ENCODE measurements at places on chromosomes 12 and 14.
A peak's percentile ranks its signal among the peaks of the same experiment; 100 is the strongest.

DNA sequence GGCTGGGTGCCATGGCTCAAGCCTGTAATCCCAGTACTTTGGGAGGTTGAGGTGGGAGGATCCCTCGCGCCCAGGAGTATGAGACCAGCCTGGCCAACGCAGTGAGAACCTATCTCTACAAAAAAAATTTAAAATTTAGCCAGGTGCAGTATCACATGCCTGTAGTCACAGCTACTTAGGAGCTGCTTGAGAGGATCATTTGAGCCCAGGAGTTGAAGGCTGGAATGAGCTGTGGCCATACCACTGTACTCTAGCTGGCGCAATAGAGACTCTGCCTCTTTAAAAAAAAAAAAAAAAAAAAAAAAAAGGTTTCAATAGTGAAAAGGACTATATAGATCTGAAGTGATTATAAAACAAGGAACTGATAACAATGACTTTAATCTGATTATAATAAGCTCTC, 13.5 kb downstream of the PSMA3 start:
- ATAC-seq = no peak

- ATAC-seq = no peak
Measured at GRCh38 chr14:61841145-61841544, 78.9 kb downstream of the SNAPC1 start.

- no peak for ATAC-seq
Measured at GRCh38 chr12:104319918-104320626, 16.5 kb downstream of the EID3 start.

DNA sequence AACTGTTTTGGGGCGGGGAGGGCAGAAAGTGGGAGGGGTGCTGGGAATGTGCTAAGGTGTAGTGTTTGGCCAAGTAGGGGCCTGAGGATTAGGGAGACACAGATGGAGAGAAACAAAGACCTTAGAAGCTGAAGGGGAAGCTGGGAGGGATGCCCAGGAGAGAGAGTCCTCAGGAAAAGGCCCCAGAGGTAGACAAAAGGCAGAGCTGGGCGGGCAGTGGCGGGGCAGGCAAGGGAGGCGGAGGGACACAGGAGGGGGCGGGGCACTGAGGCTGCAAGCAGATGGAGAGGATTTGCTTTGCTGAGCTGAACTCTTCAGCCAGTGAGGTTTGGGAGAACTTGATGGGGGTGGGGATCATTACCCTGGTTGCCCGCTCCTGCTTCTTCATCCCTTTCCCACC, 2.8 kb downstream of the PTMS start:
- ATAC-seq = no peak

- peak; percentile 94 for ATAC-seq
Measured at GRCh38 chr14:93959239-93960107, 16.9 kb downstream of the ASB2 start.

DNA sequence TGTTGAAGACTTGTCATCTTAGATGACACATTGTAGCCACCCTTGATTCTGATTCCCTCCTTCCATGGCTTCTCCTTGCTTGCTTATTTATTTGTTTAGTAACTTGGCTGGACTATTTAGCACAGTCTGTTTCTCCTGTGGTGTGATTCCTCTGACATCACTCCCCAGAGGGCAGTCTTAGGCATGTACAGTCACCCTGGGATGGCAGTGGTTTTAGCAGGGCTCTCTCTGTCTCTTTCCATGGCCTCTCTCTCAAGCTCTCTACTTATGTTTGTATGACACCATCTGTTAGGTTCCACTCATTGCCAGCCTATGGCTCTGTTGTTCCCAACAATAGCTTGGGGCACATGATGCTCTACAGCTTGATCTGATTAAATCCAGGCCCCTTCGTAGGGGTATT, 158.3 kb downstream of the ADGRD1 start:
- peak; percentile 28 for ATAC-seq

GRCh38 chr12:69846976-69847375, 21.9 kb downstream of the MYRFL start:
- ATAC-seq = no peak

- ATAC-seq = no peak
Measured at GRCh38 chr14:64815257-64815656, 64.5 kb downstream of the SPTB start.

DNA sequence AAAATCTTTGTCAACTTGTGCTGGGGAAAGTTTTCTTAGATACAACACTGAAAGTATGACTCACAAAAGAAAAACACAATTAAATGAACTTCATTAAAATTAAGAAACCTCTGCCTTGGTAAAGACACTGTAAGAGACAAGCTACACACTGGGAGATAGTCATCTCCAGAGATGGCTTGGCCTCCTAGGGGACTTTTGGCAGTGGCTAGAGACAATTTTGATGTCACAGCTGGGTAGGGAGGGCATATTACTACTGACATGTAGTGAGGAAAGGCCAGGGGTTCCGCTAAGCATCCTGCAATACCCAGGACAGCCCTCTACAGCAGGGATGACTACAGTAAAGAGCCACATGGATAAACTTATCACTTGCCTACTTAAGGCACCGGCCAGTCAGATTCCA, 8.7 kb upstream of the RNASE4 start:
- ATAC-seq = no peak

DNA sequence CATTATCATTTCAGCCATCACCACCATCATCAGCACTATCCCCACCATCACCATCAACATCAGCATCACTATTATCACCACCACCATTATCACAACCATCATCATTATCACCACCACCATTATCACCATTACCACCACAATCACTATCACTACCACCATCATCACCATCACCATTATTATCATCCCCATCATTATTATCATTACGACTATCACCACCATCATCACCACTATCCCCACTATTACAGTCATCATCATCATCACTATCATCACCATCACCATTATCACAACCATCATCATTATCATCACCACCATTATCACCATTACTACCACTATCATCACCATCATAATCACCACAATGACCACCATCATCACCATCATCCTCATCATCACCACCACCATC, 50.4 kb upstream of the CMKLR1 start:
- ATAC-seq = no peak

- peak; percentile 91 for ATAC-seq
Measured at GRCh38 chr14:75222208-75222701, 45.8 kb upstream of the TMED10 start.

GRCh38 chr12:90974286-90974685, 19.3 kb upstream of the CCER1 start:
- ATAC-seq = no peak

GRCh38 chr14:61238611-61239245, 42.4 kb downstream of the TMEM30B start:
- no peak for ATAC-seq

GRCh38 chr12:107465625-107466024, 220.0 kb upstream of the PWP1 start:
- ATAC-seq = no peak

- ATAC-seq = peak; percentile 87
Measured at GRCh38 chr14:71701990-71702389, 230.2 kb upstream of the RGS6 start.

GRCh38 chr12:63070709-63071108, 80.3 kb downstream of the AVPR1A start:
- ATAC-seq = no peak

- no peak for ATAC-seq
Measured at GRCh38 chr12:32407795-32408194, 8.4 kb downstream of the FGD4 start.

GRCh38 chr12:81417056-81417455, 339.2 kb downstream of the ACSS3 start:
- no peak for ATAC-seq

- ATAC-seq = no peak
Measured at GRCh38 chr14:89350152-89350551, 66.9 kb downstream of the FOXN3 start.

DNA sequence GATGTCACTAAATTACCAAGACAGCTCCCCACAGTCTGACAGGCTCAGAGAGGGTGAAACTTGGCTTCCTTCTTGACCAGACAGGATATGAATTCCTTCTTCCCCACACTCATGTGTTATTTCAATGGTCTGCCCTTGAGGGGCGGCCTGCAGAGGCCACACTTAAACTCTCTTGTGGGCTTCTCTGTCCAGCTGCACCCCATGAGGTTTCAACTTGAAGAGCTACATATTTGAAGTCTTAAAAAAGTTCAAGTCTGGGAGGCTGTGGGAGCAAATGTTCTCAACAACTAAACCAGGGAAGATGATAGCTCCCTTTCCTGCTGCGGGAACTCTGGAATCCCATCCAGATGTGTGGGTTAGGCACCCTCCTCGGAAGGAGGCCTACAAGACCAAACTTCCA, 98.3 kb downstream of the TTC7B start:
- ATAC-seq = no peak

DNA sequence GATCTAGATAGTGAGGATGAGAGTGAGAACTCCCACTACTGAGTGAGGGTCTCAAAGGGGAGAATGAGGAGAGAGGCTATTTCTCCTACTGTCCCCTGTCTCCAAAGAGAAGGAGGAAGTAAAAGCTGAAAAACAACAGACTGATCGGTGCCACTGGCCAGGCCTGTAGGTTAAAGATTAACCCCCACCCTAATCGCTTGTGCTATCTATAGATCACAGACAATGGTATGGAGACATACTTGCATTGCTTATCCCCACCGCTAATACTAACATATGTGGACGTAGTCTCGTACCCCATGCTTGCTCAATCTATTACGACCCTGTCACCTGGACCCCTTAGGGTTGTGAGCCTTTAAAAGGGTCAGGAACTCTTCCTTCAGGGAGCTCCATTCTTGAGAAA, 777.9 kb upstream of the TMEM132C start:
- no peak for ATAC-seq

DNA sequence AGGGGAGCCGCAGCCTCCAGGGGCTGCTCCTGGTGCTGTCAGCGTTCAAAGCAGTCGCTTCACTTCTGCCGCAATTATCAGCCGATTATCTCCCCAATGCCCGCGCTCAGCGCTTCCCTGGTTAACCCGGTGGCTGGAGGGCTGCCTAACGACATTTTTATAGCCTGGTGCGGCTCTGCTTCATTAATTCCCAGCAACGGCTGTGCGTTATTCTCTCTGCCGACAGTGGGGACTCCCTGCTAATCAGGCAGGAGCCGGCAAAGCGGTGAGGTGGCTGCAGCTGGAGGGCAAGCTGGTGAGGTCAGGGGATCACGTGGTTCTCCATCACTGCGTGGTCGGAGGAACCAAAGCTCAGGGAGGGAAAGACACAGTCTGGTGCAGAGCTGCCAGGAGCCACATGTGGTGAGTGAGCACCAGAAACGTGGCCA, 62.9 kb downstream of the GLRX5 start:
- no peak for ATAC-seq

DNA sequence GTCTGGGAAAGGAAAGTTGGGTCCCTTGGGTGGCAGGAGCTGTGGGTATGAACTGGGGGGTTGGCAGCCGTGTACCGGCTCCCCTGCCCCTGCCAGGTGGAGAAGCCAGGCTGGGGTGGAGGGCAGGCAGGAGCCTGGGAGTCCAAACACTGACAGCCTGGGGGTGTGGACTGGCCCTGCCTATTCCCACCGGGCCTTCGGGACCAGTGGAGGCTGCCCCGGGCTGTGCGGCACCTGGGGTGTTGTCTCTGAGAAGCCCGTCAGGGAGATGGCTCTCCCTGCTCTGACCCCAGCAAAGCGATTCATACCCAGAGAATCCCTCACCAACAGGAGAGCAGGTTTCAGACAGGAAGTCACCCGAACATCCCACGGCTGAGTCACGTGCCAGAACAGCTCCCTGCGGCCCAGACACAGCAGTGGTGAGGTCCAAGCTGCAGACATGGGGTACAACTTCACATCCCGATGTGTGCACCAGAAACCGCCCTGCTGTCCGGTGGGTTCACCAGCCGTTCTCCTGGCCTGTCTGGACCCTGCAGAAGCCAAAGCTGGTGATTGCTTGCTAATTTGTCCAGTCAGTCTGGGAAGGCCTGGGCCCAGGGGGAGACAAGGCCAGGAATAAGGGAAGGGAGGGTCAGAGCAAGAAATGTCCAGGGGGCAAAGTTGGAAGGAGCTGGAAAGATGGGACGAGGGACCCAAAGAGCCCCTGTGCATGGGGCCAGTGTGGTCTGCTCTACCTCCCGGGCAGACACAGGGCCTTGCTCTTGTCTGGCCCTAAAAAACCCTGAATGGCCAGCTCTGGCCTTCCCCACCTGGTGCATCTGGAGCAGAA, 2.1 kb upstream of the GPR132 start:
- no peak for ATAC-seq

DNA sequence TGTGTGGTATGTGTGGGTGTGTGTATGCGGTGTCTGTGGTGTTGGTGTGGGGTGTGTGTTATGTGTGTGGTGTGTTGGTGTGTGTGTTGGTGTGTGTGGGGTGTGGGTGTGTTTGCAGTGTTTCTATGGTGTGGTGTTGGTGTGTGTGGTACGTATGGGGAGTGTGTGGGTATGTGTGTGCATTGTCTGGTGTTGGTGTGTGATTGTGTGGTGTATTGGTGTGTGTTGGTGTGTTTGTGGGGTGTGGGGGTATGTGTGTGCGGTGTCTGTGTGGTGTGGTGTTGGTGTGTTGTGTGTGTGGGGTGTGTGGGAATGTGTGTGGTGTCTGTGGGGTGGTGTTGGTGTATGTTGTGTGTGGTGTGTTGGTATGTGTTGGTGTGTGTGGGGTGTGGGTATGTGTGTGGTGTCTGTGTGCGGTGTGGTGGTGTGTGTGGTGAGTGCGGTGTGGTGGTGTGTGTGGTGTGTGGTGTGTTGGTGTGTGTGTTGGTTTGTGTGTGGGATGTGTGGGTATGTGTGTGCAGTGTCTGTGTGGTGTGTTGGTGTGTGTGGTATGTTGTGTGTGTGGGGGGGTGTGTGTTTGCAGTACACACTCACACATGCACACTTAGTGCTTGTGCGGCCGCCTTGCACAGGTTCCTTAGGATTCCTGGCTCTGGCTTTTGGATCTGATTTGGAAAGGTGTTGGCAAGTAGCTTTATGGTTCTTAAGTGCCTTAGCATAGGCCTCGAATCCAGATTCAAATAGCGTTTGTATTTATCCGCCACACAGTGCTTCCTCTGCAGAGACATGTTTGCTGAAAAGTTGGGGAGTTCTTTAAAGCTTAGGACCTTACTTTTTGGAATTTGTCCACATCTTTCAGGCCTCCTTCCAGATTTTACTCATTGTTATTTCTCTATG, 16.4 kb downstream of the MLXIP start:
- no peak for ATAC-seq

- ATAC-seq = no peak
Measured at GRCh38 chr12:3419558-3419957, 71.4 kb upstream of the PRMT8 start.

DNA sequence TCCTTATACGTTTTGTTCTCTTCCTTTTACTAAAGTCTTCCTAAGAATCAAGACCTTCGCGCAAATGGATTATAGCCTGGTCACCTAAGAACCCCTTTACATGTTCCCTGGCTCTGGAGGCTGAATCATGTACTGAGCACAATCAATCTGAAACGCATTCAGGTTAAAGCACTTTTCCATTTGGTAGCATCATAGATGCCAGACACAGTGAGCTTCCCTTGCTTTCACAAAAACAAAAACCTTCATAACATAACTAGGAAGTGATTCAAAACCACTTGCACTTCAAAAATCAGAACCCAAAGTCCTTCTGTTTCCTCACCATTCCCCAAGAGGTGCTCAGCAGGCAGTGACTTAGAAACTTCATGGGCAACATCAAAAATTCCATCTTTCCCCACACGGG, 105.4 kb downstream of the CRACR2A start:
- ATAC-seq = no peak

- ATAC-seq = no peak
Measured at GRCh38 chr12:128267131-128267622, at the start of gene TMEM132C. Gene TMEM132C (plus strand): TSS chr12:128267170. CDS start chr12:128267403, 233 bp downstream.
